Immature natural killer cell (primary cell): ENCODE measurements at places on chromosomes 11 and 22. TPM values are rescaled to one million over a fixed set of nuclear protein-coding genes. Genes with fewer than 3 reads are reported as not detected.

DNA sequence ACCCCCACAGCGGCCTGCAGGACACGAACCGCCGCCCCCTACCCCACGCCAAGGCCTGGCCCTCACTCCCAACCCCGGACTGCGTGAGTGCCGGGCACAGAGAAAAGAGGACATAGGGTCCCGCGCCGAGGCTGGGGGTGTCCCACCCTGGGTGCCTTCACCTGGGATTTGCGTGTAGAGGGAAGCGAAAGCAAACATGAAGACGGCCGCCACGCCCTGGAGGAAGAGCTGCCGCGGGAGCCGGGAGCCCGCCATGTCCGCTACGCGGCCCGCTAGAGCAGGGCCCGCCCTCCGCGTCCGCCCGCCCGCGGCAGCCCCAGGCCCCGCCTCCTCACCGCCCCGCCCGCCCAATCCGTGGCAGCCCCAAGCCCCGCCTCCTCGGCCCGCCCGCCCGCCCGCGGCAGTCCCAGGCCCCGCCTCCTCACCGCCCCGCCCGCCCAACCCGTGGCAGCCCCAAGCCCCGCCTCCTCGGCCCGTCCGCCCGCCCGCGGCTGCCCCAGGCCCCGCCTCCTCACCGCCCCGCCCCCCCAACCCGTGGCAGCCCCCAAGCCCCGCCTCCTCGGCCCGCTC lies at the start of gene LMF2:
Gene LMF2, minus strand, starts transcription at position 282 of the 570 bp plus-strand sequence. Its CDS starts 27 bp downstream, at position 255.
- peak; percentile 86 for DNase-seq

GRCh38 chr11:10750838-10751580 lies at the start of gene CTR9:
Gene CTR9 (plus strand): TSS chr11:10751246. CDS start chr11:10751413, 167 bp downstream.
- DNase-seq: peak; percentile 91

KRTAP5-10 gene
- polyA plus RNA-seq: not detected

IGHMBP2 gene
- polyA plus RNA-seq: 9.8 TPM

RBFOX2 gene
- not detected for polyA plus RNA-seq
